Stimulated activated CD4-positive, alpha-beta T cell treated with anti-CD3 and anti-CD28 coated beads, Interleukin-1b, Interleukin-23, amount 100 ng/mL, for 1 hour (primary cell): ENCODE measurements at places on chromosomes 2 and 18.
A peak's percentile ranks its signal among the peaks of the same experiment; 100 is the strongest.

DNA sequence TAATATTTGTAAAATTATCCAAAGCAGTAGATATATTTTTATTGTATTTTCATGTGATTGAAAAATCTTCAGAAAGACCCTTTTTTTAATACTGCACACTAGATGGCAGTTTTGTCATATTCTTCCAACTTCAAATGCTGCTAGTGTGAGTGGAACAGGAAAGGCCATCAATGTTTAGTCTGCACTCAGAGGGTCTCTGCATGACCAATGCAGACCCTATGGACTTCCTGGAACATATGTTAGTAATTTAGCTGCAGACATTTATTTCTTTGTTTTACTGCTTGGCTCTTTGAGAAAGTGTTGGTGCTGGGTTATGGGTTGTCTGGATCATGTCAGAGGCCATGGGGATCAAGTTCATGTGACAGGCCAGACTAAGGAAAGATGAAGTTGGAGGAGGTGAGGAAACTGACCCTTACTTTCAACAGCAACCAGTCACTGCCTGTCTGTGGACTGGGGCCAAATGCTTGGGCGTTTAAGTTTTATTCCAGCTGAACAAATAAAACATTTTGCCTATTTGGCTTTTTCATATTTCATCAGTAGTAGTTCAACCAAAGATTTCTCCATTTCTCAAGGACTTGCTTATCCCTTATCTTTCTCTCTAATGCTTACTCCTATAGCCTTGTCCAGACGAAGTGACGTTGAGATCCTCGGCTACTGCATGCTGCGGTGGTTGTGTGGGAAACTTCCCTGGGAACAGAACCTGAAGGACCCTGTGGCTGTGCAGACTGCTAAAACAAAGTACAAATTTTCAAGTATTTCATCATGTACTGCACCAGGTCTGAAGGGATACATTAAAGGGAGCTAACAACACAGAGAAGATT lies 84.8 kb downstream of the VRK2 start:
- no peak for DNase-seq

GRCh38 chr2:209323738-209324137 lies 100.1 kb upstream of the MAP2 start:
- no peak for DNase-seq

GRCh38 chr2:169716938-169717690 lies 16.5 kb upstream of the KLHL23 start:
- DNase-seq = no peak

DNA sequence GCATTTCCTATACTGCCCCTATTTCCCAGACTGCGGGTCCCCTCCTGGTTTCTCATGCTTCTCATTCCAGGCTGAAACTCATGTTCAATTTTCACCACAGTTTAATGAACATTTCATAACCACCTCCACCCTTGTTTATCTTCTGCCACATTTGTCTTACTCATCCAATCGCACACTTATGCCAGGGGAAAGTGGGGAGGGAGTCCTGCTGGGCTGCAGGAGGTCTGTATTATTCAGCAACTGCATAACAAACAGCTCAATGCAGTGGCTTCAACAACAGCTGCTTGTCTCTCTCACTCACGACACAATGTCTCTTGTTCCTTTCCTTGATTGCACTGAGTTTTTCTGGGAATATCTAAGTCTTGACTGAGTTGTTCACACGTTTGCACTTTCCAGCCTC lies 106.0 kb downstream of the ZNF519 start:
- DNase-seq = no peak

DNA sequence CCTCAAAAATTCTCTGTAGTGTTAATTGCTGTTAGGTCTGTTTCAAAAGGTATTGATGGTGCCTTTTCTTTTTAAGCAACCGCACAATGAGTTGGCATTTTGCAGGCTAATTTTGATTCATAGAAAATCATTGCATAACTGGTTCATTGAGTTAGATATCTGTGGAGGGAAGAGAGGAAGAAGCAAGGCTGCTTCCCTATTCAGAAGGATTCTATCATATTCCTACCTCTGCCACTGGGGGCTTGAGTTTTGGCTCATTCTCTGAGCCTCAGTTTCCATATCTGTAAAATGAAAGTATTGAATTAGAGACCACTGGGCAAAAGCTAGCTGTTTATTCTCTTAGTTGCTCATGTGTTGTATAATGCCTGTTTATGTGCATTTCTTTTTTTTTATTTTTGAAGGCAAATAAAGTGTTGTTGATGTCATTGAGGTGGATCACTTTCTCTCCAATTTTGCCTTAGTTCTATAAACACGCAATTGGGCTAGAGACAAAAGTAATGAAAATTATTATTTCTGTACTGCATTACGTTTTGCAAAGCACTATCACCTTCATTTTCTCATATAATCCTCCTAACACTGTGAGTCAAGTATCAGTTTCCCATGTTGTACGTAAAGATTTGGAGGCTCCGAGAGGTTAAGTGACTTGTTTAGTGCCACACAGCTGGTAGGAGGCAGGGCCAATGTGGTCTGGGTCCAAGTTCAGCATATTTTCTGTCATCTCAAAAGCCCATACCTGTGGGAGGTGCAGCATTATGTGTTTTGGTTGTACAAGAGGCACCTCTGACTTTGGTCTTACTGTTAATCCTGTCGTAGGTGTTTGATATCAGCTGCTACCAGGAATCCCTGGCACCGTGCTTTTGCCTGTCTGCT lies 5.9 kb downstream of the TRIB2 start:
- DNase-seq = no peak

GRCh38 chr2:74919827-74920226 lies 38.6 kb upstream of the POLE4 start:
- peak; percentile 65 for DNase-seq

GRCh38 chr18:62258093-62258492 lies 67.0 kb upstream of the TNFRSF11A start:
- DNase-seq = no peak

- no peak for DNase-seq
These were observed 186.9 kb downstream of the ZFP36L2 start for GRCh38 chr2:43039376-43040080.

- DNase-seq = no peak
These were observed 12.9 kb downstream of the RAMP1 start for GRCh38 chr2:237872178-237872887.

GRCh38 chr2:111066062-111066593 lies 54.6 kb upstream of the BCL2L11 start:
- DNase-seq = no peak

DNA sequence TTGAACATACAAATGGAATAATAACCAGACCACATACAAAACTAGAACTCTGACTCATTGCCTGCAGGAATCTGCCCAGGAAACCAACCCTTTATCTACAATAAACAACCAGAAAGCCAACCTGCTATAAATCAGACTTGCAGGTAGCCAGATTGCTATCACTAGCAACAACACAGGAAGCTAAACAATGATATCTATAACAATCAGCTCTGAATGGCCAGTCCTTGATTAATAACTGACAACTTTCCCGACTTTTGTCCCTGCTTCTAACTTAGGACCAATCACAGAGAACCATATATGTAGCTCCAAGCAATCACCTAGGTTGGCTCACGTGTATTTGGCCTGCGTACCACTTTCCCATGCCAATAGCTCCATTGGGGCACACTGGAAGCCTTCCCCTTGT lies 470.8 kb downstream of the RIT2 start:
- no peak for DNase-seq

- DNase-seq = no peak
These were observed 234.3 kb downstream of the LRATD1 start for GRCh38 chr2:14866736-14867352.

GRCh38 chr2:19021100-19021476 lies 337.3 kb downstream of the OSR1 start:
- no peak for DNase-seq

- DNase-seq = no peak
These were observed 63.3 kb upstream of the STK17B start for GRCh38 chr2:196234672-196235071.

GRCh38 chr2:203673933-203674332 lies 32.5 kb upstream of the CD28 start:
- DNase-seq = no peak

DNA sequence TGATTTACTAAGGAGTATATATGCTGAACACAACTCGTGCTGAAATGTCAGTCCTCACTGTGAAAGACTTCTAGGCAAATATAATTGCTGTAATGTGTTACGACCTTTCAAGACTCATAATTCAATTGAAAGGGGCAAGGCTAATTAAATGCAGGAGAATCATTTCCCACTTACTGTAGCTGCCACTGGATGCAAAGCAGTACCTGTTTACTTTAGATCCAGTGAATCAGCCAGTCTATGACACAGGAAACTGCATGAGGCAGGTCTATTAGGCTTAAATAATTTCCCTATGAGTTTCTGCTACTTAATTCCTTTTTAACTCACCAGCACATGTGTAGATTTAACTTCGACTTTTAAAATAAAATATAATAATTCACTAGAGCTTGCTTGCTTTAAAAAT lies 125.6 kb downstream of the CTNNA2 start:
- no peak for DNase-seq

GRCh38 chr2:160338901-160339685 lies 139.0 kb upstream of the ITGB6 start:
- no peak for DNase-seq

GRCh38 chr2:133574186-133574585 lies 5.9 kb upstream of the NCKAP5 start:
- DNase-seq = no peak

GRCh38 chr2:177325554-177325953 lies 61.0 kb upstream of the NFE2L2 start:
- no peak for DNase-seq

DNA sequence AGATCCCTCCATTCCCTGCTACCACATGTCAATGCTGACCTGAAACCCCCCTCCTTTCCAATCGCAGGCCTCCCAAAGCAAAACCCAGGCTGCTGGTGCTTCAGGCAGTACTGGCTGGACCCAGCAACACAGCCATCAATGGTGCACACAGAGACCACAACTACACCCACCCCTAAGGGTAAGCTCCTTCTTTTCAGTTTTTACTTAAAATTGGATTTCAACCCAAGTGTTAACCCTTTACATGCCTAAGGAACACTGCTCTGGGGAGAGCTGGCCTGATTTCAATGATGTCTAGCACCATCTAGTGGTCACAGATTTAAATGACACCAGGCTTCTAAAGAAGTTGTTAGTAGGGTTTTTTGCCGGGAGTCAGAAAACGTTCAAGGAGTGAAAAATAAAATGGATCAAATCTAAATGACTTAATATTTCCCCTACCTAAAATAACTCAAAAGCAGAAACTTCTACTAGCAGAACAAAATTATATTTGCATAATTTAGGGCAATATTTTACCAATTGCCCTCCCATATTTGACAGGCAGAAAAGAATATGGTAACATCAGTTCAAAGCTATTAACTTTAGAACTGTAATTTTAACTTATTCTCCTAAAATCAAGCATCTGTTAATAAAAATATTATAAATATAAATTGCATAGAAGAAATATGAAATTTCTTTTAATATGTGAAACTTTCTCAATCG lies 24.6 kb downstream of the FECH start:
- DNase-seq = no peak

DNA sequence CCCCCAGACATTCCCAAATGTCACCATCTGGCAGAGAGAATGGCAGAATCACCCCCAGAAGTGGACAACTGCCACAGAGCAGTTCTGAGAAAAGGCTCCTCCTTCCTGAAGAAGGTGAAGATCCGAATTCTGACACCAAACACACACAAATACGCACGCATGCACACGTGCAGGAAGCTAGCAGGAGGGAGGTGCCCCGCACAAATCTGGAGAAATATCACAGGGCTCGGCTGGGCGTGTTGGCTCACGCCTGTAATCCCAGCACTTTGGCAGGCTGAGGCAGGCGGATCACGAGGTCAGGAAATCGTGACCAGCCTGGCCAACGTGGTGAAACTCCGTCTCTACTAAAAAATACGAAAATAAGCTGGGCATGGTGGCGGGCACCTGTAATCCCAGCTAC lies 38.5 kb upstream of the ATG16L1 start:
- DNase-seq = no peak

- DNase-seq = no peak
These were observed 258.3 kb upstream of the CXCR4 start for GRCh38 chr2:136376211-136376610.

DNA sequence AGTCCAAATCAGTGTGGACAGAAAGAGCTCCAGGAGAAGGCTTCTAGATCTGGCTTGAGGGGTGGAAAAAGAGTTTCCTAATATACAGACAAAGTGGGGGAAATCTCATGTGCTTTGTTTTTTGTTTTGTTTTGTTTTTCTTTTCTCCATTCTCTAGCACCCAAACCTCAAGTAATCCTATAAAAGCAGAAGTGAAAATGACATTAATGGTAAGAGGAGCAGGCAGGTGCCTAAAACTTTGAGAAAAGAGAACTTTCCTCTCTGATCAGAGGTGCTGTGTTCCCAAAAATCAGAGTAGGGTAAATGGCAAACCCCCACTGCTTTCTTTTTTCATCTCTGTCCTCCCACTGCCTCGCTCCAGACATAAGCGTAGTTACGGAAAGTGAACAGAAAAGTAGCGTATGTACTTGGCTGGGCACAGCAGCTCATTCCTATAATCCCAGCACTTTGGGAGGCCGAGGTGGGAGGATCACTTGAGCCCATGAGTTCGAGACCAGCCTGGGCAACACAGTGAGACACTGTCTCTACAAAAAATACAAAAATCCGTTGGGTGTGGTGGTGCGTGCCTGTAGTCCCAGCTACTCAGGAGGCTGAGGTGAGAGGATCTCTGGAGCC lies 77.8 kb downstream of the FAM161A start:
- no peak for DNase-seq

GRCh38 chr2:217466104-217466503 lies 536.7 kb downstream of the TNS1 start:
- DNase-seq = no peak

GRCh38 chr18:49837889-49838288 lies 24.6 kb upstream of the ACAA2 start:
- DNase-seq = no peak

DNA sequence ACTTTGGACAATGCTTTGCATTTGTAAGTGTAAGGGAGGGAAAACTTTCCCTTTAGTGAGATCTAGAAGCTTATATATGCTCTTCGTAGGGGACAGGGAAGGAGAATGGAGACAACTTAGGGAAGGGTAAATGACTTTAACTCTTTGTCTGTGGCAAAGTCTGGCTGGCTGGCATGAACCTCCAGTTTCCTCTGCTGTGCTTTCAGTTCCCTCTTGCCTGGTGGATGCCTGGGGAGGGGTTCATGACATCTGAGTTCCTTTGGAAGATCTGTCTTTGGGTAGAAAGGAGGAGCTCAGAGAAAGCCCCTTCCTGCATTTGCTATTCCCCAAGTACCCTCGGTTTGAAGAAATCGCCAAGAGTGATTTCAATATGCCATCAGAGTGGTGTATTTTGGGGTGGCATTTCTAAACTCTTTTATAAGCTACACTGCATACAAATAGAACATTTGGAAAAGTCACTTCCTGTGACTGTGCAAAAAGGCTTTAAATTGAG lies 143.6 kb downstream of the VAPA start:
- no peak for DNase-seq

DNA sequence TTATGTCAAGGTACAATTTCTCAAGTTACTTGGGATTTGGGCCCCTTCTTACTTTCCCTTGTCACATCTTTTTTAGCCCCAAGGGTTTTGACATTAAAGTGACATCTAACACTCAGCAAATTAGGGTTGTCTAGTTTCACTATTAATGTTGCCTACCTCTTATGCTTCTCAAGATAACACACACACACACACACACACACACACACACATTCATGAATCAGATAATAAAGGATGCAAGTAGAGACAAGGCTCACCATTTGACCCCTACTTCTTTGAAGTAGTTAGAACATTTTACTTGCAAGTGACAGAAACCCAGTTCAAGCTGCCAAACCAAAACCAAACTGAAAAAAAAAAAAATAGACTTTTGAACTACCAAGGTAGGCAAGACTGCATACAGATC lies 138.8 kb downstream of the TRIB2 start:
- no peak for DNase-seq
